ENCODE measurements at places on chromosomes 6 and 20.

GRCh38 chr6:32700391-32701040, 34.1 kb upstream of the HLA-DQB1 start:
- DNase-seq, result no peak

GRCh38 chr6:41557335-41557734, 11.2 kb downstream of the FOXP4 start:
- no peak for DNase-seq

DNA sequence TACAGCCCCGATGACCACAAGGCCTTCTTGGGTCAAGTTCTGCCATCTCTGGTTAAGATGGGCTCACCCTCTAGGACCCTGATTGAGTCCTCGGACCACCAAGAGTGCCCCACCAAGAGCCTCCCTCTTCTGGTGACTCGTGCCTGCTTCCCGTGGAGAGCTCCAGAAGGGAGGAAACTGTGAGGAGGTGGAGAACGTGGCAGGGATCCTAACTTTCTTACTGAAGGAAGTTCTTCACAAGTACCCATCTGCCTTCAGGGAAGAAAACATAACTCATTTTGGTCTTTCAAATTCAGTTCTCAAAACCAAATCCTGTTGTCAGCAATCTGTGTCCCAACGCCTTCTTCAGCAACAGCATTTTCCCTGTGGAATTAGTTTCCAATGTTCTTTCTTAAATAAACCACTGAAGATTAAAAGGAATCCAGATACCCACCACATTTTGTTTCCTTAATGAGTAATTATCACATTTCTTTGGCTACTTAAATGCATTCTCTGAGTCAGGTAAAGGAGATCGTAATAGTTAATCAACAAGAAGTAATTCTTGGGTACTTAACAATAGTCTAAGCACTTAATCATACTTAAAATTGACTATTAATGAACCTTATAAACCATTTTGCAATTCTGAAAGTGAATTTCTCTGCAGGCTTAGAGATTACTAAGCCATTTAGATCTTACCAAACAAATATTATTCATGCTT, 185.8 kb upstream of the SGK1 start:
- no peak for DNase-seq

DNA sequence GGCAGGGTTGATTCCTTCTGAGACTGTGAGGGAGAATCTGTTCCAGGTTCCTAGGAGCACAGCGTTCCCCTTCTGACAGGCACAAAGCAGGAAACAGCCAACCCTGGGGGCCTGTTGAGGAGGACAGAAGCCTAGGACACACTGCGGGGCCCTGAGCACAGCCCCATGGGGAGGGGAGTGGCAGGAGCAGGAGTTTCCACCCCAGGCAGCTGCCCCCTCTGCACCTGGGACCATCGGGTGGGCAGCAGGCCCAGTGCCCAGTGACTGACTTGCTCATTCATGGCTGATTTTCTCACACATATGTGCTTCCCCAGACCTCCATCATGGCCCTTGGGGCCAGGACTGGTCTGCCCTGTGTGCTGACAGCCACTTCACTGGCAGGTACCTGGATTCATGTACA, 6.2 kb upstream of the SLC22A1 start:
- DNase-seq, result no peak
